Left cardiac atrium (tissue), 4 donors: ENCODE measurements at places on chromosomes 3 and 15. TPM values are rescaled to one million over a fixed set of nuclear protein-coding genes. Genes with fewer than 3 reads are reported as not detected.
A peak's percentile ranks its signal among the peaks of the same experiment; 100 is the strongest.

EFL1 gene
- 10.5 TPM for total RNA-seq

ANKRD34C gene
- total RNA-seq, result not detected

MYO5C gene
- 8.2 TPM for total RNA-seq

HOMER2 gene
- total RNA-seq, result 12.6 TPM

GRIP2 gene
- 18.2 TPM for total RNA-seq

DNA sequence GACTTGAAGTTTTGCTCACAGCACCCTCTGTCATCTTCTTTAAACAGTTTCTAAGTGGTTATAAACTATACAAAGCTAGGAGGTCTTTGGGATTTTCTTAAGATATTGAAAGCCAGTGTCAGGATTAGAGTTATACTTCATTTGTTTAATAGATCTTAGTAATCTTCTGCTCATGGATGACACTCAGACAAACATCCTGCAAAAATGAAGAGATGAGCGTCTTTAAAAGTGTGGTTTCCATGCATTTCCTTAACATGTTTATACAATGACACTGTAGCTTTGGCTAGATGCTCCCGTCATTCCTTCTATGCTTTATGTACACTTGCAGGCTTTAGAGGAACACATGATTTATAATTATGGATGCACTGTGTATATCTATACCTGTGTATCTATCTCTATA lies 182.2 kb downstream of the NAALADL2 start:
- no peak for DNase-seq

DNA sequence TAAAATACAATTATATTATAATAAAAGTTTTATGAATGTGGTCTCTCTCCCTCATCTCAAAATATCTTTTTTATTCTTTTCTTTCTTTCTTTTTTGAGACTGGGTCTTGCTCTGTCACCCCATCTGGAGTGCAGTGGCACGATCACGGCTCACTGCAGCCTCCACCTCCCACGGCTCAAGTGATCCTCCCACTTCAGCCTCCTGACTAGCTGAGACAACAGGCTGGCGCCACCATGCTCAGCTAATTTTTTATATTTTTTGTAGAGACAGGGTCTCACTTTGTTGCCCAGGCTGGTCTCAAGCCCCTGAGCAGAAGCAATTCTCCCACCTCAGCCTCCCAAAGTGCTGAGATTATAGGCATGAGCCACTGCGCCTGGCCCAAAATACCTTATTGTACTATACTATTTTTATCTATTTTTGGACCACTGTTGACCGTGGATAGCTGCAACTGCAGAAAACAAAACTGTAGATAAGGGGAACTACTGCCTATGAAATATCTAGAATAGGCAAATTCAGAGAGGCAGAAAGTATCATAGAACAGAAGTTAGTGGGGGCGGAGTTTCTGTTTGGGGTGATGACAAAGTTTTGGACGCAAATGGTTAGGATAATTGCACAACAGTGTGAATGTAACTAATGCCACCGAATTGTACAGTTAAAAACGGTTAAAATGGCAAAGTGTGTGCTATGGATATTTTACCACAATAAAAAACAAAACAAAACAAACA lies 66.6 kb downstream of the SLC12A8 start:
- DNase-seq, result no peak

DNA sequence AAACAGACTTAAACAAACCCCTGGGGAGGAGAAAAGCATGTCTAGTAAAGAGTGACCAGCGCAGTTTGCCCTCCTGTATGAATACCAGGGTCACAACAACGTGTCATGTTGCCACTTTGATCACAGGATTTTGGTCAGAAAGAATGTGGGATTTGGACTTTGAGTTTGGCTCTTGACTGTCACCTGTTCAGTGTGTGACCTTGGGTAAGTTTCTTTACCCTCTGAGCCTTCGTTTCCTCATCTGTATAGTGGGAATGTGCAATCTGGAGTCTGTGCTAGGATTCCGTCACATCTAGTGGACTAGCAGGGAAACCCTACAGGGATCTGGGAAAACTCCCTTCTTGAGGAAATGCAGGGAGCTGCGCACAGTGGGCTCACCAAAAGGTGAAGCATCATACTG lies 63.6 kb downstream of the CCNL1 start:
- no peak for DNase-seq

- DNase-seq, result no peak
Measured at GRCh38 chr3:126084768-126085180, 850 bp upstream of the SLC41A3 start.

- DNase-seq, result no peak
Measured at GRCh38 chr3:128482175-128482574, 10.8 kb downstream of the GATA2 start.

GRCh38 chr3:81760924-81761903 lies at the start of gene GBE1:
GBE1 (minus strand) TSS chr3:81761645; CDS start chr3:81761517, 128 bp downstream.
- DNase-seq, result peak; percentile 94

DNA sequence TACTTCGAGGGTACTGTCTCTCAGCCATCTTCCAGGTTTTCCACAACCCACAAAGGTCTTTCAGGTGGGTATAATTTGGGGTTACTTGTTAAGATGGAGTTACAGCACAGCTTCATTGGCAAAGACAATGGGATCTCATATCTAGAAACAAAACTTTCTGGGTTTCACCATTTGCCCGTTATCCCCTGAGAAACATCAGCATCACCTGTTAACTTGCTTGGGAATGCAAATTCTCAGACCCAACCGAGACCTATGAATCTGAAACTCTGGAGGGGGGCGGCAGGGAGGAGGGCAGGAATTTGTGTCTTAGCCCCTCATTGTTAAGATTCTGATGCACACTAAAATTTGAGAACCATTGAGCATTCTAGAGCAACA lies 176.4 kb downstream of the TNIK start:
- DNase-seq, result no peak

- no peak for DNase-seq
Measured at GRCh38 chr3:28756056-28756455, 407.4 kb upstream of the AZI2 start.

DNA sequence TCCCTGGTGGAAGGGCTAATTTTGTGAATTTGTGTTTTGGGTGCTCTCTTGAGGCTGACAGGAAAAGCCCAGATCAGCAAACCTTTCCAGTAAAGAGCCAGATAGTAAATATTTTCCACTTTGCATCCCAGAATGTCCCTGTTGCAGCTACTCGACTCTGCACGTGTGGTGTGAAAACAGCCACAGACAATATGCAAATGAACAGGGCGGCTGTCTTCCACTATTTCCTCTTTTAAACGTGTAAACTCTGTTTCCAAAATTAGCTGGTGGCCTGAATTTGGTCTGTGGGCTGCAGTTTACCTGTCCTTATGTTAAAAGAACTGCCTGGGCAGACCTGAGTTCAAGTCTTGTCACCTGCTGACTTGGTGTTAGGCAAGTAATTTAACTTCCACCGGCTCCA lies 202.7 kb downstream of the EDEM1 start:
- no peak for DNase-seq

DNA sequence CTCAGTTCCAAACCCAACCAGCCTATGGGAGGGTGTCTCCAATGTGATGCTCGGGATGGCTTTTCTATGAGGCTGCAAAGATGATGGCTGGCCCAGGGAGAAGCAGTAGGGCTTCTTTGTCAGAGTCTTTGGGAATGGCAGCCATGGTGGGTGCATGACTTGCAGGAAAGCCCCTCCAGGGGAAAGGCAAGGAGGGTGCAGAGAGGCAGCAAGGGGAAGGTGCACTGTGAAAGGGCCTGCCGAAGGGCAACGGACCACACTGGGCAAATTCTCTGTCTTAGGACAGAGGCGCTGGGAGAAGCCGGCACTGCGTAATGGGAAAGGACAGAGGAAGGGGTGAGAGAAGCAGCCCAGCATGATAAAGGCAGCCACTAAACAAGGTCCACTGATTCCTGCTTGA lies 302.8 kb upstream of the LYSMD4 start:
- DNase-seq, result no peak
